ENCODE measurements at places on chromosomes 6 and 20.

DNA sequence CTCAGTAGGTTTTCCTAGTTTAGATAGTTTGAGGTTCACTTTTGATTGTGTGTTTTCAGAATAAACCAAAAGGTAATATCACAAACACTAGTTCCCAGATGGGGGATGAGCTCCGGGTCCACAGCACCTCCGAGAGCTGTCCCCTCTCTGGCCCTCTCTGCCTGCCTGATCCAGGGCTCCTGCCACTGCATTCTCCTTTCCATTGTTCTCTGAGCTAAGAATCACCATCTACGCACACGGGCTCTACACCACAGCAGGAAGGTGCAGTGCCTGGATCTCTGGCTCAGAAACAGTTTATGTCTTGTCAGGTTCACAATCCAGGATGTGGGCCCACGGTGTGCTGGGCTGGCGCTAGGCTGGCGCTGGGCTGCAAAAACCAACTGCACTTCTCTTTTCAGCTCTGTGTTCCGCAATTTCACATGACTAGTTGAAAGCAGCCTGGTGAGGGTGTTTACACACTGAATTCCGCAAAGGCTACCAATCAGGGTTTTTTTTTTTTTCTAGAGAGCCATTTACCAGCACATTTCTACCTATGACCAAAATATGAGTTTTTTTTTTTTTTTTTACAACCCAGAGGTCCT is 167.5 kb downstream of the SOD2 start:
- DNase-seq, result no peak
- peaks cover 4% of the 10 kb centered on the region for H3K4me1 ChIP-seq
- H3K36me3 ChIP-seq, result no peaks in the 10 kb centered on the region
- no peak overlapping the region for H3K27ac ChIP-seq

GRCh38 chr6:163994566-163994965 is 580.0 kb downstream of the QKI start:
- H3K4me3 ChIP-seq, result no peak overlapping the region
- DNase-seq, result no peak
- no peak overlapping the region for H3K27ac ChIP-seq
- peaks cover 1% of the 10 kb centered on the region for H3K4me1 ChIP-seq

- H3K27me3 ChIP-seq, result no peaks in the 10 kb centered on the region
- peaks cover 8% of the 10 kb centered on the region for H3K4me1 ChIP-seq
- no peak overlapping the region for H3K4me3 ChIP-seq
- no peak overlapping the region for H3K27ac ChIP-seq
- DNase-seq, result no peak
Measured at GRCh38 chr6:160173806-160174527, 52.4 kb downstream of the SLC22A1 start.

DNA sequence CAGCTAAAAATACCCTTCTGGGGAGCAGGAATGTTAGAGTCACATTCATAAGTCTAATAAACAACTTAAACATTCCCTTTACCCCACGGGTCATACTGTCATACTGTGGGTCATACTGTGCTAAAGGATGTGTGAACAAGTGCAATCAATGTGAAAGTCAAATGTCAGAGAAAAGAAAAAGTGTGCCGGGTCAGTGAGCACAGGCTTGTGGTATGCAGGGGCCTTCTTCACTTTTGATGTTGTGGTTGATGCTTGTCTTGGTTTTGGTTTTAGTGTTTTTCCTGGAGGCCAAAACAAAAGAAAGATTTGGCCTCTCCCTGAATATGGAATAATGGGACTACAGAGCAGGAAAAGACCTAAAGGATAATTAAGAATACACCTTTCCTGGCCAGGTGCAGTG is 267.9 kb upstream of the PLN start:
- no peaks in the 10 kb centered on the region for H3K27me3 ChIP-seq
- no peak overlapping the region for H3K27ac ChIP-seq
- peaks cover 5% of the 10 kb centered on the region for H3K4me1 ChIP-seq
- DNase-seq, result no peak
- H3K4me3 ChIP-seq, result no peak overlapping the region

DNA sequence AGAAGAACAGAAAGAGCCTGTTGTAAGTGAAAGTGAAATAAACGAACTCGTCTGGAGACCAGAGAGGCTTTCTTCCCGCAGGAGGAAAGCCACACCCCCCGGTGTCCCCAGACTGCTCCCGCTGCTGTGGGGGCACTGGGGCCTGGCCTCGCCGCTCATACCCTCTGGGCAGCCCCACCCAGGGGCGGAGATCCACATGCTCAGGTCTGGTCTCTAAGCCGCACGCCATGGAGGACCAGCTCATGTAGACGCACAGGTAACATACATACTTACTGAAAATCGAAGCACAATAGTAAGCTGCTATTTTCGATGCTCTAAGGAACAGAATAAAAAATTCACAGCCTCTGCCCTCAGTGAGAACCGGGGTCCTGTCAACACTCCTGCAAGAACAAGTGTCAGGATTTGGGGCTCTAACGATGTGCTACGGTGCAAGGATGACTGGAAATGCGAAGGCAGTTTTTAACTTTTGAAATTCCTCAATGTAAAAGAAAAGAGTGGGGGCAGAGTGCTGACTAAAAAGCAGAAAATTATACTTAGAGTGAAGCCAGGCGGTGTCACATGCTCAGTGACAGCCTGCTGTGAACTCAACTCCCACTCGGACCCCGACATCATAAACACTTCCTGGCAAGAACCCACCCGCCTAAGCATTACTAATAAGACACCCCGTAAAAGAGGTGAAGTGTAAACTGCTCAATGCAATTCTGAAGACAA is 110.5 kb downstream of the IRF4 start:
- H3K4me3 ChIP-seq, result no peak overlapping the region
- H3K4me1 ChIP-seq, result peaks cover 3% of the 10 kb centered on the region
- no peak for DNase-seq
- no peak overlapping the region for H3K27ac ChIP-seq

- H3K36me3 ChIP-seq, result no peaks in the 10 kb centered on the region
- H3K4me1 ChIP-seq, result no peaks in the 10 kb centered on the region
- no peak overlapping the region for H3K4me3 ChIP-seq
- H3K27ac ChIP-seq, result no peak overlapping the region
- no peaks in the 10 kb centered on the region for H3K27me3 ChIP-seq
- DNase-seq, result no peak
Measured at GRCh38 chr6:72595812-72596211, 26.1 kb upstream of the KCNQ5 start.

- no peak overlapping the region for H3K4me3 ChIP-seq
- no peaks in the 10 kb centered on the region for H3K36me3 ChIP-seq
- H3K27ac ChIP-seq, result no peak overlapping the region
- no peaks in the 10 kb centered on the region for H3K27me3 ChIP-seq
- H3K4me1 ChIP-seq, result no peaks in the 10 kb centered on the region
Measured at GRCh38 chr6:157260735-157261410, 62.4 kb downstream of the TMEM242 start.

DNA sequence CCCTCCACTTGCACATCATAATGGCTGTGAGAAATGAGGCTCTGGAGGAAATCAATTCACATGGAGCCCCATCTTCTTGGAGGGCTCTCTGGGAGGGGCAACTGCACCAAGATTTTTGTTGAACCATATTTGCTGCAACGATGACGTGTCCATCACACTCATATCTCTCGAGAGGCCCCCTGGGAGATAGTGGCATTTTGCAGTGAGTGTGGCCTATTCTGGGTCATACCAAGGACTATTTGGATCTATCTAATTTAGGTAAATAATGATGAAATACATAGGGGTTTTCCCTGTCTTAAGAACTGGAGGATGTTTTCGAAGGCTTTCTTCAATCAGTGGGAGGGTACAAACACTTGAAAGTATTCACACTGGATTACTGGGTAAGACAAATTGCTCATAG is 31.6 kb downstream of the CNR1 start:
- H3K4me1 ChIP-seq, result no peaks in the 10 kb centered on the region
- no peaks in the 10 kb centered on the region for H3K27me3 ChIP-seq
- no peaks in the 10 kb centered on the region for H3K36me3 ChIP-seq
- no peak overlapping the region for H3K4me3 ChIP-seq
- no peak for DNase-seq

DNA sequence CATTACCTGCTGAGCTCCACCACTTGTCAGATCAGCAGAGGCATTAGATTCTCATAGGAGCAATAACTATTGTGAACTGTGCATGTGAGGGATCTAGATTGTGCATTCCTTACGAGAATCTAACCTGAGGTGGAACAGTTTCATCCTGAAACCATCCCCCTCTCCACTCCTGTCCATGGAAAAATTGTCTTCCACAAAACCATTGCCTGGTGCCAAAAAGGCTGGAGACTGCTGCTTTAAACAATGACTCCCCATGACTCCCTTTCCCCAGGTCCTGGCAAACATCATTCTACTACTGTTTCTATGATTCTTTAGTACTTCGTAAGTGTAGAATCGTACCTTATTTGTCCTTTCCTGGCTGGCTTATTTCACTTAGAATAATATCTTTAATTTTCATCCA is 9.7 kb upstream of the DYNLRB1 start:
- no peaks in the 10 kb centered on the region for H3K27me3 ChIP-seq
- H3K36me3 ChIP-seq, result peaks cover 11% of the 10 kb centered on the region
- H3K4me3 ChIP-seq, result no peak overlapping the region
- no peak overlapping the region for H3K27ac ChIP-seq
- H3K4me1 ChIP-seq, result no peaks in the 10 kb centered on the region

DNA sequence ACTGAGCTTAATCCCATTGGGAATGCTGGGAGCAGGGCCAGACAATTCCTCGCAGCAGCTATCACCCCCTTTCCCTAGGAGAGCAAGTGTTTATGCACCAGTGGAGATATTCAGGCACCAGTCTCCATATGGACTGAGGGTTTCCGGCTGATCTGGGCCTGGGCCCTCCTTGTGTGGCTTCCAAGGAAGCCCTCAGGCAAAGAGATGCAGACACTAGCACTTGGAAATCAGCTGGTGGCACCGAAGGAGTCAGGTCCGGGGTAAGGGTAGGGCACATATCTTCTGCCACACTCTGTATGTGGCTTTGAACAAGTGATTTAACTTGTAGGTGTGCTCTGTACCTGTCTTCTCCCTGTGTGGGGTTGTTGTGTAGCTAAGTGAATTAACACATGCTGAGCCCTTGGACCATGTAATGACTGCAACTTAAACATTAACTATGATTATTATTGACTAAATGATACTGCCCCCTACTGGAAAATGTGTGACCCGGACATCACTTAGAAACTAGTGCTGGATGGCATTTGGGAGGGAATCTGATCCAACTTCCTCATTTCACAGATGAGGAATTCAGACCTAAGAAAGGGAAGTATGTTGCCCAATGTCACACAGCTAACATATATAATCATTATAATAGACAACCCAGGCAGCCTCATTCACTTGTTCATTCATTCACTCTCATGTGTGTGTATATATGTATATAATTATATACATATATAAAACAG is 19.3 kb upstream of the WFDC2 start:
- H3K4me3 ChIP-seq, result no peak overlapping the region
- H3K36me3 ChIP-seq, result no peaks in the 10 kb centered on the region
- no peak overlapping the region for H3K27ac ChIP-seq
- H3K27me3 ChIP-seq, result no peaks in the 10 kb centered on the region
- DNase-seq, result no peak
- H3K4me1 ChIP-seq, result peaks cover 2% of the 10 kb centered on the region

DNA sequence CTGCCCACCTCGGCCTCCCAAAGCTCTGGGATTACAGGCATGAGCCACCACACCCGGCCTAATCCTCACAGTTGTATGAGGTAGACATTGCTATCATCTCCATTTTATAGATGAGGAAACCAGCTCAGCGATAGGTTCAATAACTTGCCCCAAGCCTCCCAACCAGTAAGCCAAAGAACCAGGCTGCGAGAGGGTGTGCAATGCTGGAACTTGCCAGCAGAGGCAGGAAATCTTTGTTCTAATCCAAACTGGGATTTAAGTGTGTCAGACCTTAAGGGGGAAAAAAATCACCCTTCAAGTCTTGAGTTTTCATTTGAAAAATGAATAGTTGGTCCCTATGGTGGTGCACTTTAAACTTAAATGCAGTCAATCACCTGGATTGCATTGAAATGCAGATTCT is 20.1 kb upstream of the RNGTT start:
- H3K27me3 ChIP-seq, result no peaks in the 10 kb centered on the region
- H3K36me3 ChIP-seq, result no peaks in the 10 kb centered on the region
- no peak for DNase-seq
- no peak overlapping the region for H3K4me3 ChIP-seq

DNA sequence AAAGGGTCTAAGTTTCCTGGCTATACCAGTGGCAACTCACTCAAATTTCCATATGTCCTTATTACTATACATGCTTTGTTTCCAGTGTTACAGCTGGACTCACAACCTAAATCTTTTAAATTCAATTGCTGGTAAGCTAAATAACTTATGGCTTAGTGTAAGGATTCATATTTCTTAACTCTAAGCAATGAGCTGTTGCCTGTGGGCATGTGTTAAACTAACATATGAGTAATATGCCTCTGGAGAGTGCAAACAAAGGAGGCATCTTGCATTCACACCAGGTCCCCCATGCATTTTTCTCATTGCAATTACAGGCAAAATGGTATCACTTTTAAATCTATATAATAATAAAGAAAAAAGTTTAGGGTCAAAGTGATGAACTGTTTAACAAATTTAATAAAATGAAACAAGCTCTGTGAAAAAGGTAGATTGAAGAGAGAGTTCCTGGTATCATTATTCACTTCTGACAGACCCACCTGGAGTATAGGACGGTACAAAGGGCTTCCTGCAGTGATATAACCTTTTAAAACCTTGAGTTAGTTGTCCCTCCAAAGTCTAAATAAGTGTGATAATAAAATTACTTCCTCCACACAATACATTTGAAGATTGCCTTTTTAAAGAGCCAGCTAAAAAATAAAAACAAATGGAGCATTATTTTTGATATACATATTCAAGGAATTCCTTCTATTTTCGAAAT is 57.6 kb upstream of the HMGCLL1 start:
- H3K4me3 ChIP-seq, result no peak overlapping the region
- no peaks in the 10 kb centered on the region for H3K36me3 ChIP-seq
- H3K27ac ChIP-seq, result no peak overlapping the region
- peaks cover 2% of the 10 kb centered on the region for H3K4me1 ChIP-seq
- no peaks in the 10 kb centered on the region for H3K27me3 ChIP-seq
- DNase-seq, result no peak

- peaks cover 31% of the 10 kb centered on the region for H3K4me1 ChIP-seq
- H3K27ac ChIP-seq, result no peak overlapping the region
Measured at GRCh38 chr6:41371992-41372831, 36.8 kb downstream of the NCR2 start.

DNA sequence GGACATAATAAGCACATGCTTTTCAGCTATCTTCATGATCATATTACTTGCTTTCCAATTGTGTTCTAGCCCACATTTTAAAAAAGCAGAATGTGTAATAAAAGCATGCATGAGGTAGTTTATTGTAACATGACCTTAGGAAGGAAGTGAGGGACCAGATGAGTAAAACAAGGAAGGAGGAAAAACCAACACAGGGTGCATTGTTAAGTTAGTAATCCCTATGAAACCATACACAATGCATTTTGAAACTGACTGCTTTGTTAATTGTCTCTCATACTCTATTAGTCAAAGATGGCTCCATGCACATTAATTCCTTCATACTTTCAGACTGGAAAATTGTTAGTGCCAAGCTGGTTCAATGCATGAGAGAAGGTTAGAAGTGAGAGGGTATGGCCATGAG is 37.7 kb upstream of the CENPW start:
- no peak overlapping the region for H3K27ac ChIP-seq
- H3K4me1 ChIP-seq, result no peaks in the 10 kb centered on the region
- no peaks in the 10 kb centered on the region for H3K36me3 ChIP-seq
- no peak overlapping the region for H3K4me3 ChIP-seq
- no peak for DNase-seq

Measured in neuronal stem cell (in vitro differentiated cells).